Skin of body (tissue), 3 donors: ENCODE measurements at places on chromosomes 5 and 9. TPM values are rescaled to one million over a fixed set of nuclear protein-coding genes. Genes with fewer than 3 reads are reported as not detected.

DNA sequence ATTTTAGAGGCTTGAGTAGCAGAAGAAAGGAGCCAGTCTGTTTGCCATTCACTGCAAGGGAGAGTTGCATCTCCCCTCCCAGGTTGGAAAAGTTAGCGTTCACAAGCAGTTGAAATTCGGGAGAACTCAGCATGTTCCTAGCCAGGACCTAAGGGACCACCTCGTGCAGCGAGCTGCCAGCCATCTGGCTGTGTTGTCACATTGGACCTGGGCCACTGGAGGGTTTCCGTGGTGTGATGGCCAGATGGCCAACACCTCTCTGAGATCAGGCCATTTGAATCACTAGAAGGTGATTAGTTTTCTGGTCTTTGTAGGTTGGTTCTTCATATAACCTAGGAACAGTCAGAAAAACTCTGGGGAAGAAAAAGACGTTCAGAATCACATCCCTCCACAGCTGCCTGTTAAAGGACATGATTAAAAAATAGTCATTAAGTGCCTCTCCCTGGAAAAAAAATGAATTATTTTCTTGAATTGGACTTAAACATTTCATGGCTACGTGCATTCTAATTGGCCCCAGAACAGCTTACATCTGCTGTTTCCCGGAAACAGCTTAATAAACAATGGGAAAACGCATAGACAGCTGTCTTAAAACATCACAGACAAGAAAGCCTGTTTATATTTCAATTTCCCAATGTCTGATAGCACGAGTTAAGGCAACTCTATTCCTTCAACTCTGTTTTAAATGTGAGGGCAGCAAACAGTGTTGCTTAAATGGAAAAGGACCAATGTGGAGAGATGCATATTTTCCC lies 303.9 kb downstream of the TENT4A start:
- DNase-seq, result no peak

DNA sequence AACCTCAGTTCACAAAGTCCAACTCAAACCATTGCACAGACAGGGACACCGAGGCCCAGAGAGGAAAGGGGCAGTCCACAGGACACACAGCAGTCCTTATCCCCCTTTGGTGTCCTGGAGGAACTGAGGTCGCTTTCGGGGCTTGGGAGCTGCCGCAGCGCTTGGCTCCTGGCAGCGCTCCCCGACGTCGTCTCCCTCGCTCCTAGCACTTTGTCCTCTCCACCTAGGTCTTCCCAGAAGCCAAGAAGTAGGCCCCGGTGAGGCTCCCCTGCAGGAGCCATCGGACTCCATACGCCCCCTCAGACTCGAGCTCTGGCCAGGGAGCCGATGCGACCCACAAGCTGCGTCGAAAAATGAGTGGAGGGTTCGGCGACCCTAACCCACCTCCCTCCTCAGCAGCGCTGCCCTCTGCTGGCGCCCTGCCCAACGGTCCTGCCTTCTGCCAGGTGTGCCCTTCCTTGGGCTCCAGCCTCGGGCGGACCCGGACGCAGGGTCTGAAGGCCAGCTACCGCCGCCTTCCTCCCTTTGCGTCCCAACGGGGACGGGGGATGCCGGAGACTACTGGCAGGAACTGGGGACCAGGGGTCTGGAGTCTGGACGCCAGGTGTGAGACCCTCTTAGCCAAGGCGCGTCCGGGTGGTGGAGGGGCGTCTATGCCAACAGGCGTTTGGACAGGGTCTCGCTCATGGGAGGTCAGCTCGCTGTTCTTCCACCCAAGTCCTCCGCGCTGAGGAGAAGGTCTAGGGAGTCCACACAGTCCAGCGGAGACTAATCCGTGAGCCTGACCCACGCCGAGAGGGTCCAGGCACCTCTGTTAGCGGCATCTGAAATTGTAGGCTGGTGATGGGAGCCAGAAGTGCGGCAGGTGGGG lies 2.1 kb upstream of the PRDM12 start:
- no peak for DNase-seq

- no peak for DNase-seq
Observed at GRCh38 chr5:158434749-158435148, 575.8 kb upstream of the CLINT1 start.

The PPP1R26 gene
- total RNA-seq, result 6.8 TPM

The ACOT12 gene
- total RNA-seq, result 0.10 TPM

DNA sequence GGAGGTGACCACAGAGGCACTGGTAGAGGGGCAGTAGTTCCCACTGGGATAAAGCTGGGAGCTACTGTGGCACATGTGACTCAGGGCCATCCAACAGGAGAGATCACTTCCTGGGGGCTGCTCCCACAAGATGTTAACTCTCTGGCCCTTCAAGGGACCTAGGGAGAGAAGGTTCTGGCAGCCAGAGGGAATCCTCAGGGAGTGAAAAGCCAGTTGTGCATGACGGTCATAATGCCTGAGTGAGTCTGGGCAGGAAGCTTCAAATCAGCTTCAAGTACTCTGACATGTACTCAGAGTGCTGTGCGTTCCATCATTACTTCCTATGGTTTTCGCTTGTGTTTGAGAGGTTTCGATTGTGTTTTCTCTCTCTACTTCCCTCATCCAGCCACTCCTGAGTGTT lies 388.5 kb downstream of the GABRG2 start:
- no peak for DNase-seq

- no peak for DNase-seq
Observed at GRCh38 chr9:98495530-98495929, 213.2 kb downstream of the GABBR2 start.

GRCh38 chr9:68705531-68706362 lies 707 bp downstream of the PIP5K1B start:
- no peak for DNase-seq

DNA sequence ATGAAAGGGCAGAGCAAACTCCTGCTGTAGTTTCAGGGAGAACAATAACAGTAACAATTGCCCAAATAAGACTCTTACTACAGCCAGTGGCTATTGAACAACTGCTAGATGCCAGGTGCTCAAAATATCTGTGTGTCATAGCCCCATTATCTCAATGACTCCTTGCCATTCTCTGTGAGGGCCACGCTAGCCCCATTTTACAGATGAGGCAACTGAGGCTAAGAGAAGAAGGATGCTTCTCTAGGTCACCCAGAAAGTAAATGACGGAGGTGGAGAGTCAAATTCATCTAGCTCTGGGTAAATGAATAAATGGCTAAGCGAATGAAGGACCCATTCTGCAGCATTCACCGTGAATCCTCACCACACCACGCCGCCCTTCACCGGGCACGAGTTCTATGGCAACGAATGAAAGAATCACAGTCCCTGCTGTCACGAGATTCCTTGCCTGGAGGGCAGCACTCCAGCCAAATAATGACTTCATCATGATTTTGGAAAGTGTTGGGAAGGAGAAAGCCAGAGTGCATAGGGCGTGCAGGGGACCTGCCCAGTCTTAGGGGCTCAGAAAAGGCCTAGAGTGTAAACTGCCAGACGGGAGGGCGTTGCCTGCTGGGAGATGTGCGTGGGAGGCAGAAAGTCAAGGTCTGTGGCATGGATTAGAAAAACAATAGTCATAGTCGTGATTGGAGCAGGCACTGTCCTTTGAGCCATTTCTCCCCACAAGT lies 147.2 kb downstream of the C9orf50 start:
- DNase-seq, result peak; percentile 40

GRCh38 chr5:30994176-30994575 lies 199.3 kb upstream of the CDH6 start:
- no peak for DNase-seq

- DNase-seq, result peak; percentile 8
Observed at GRCh38 chr5:147427521-147428401, 82.1 kb downstream of the DPYSL3 start.

DNA sequence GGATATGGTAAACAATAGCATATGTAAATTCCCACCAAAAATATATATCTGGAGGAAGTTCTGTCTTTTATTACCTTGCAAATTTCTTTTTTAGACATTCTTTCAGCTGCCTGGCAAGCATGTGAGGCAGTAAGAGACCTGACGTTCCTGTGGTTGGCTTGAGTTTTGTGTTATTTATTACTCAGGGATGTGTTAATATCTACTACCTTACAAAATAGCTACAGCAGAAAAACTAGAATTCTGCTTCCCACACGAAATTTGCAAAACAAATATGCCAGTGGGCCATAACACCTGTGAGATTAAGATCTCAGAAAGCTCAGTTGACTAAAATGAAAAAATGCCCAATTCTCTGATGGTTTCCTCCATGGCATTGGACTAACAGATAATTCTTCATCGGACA lies 274.2 kb downstream of the TMEM167A start:
- DNase-seq, result no peak

The CATSPER3 gene
- not detected for total RNA-seq

- no peak for DNase-seq
Observed at GRCh38 chr5:145341842-145342241, 493.3 kb downstream of the PRELID2 start.

GRCh38 chr9:129317179-129318011 lies 139.3 kb upstream of the IER5L start:
- no peak for DNase-seq

The TNIP1 gene
- total RNA-seq, result 49.8 TPM

GRCh38 chr5:35926389-35927051 lies 11.9 kb downstream of the CAPSL start:
- DNase-seq, result peak; percentile 44

DNA sequence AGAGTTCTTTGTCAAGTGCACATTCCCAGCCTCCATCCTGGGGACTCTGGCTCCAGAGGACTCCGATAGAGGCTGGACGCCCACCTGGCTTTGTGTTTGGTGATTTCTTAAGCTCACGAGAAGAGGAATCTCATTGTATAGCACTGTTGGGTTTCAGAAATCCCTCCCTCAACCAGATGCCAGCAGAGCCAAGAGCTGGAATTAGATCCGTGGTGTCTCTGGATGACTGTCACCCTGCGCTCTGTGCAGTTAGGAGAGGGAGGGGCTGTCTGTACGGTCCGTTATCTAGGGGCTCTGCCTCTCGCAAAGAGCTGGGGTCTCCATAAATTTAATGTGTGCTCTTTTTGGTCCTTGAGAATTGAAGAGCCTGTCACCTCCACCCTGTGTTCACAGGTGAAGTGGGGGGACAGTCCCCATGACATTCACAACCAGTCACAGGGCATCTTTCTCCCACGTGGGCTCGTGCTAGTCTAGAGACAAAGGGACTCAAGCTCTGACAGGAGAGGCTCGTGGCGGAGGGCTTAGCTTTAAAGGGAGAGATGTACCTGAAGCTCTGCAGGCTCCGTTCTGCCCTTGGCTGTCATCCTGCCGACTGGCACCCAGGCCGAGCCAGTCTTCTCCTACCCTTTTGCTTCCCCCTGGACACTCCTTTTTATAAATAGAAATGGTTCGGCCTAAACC lies 41.4 kb downstream of the FAM78A start:
- DNase-seq, result no peak

DNA sequence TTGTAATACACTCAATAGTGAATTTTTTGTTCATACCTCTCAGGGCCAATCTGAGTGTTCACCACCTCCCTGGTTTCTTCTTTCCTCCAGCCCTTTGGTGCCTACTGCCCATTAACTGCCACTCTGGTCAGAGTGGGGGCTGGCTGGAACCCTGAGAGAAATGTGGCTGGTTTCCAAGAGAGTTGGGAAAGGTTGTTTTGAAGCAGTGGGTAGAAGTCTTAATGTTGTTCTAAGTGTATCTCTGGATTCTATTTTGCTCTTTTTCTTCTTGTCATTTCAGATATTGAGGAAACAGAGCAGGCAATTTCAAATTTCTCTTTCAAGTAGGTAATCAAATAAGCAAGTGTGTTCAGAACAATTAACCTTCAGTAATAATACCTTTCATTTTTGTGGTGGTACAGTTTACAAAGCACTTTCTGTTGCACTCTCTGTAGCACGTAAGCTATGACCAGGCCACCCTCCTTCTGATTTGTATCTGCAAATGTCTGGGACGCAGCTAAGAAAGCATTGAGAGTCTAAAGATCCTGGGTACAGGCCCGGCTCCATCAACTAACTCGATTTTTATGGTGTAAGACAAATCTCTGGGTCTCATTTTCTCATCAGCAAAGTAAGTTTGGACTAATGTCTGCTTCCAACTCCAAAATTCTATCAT lies 8.4 kb downstream of the SLC1A3 start:
- DNase-seq, result no peak

The GARIN3 gene
- not detected for total RNA-seq

The NIM1K gene
- total RNA-seq, result 0.10 TPM

DNA sequence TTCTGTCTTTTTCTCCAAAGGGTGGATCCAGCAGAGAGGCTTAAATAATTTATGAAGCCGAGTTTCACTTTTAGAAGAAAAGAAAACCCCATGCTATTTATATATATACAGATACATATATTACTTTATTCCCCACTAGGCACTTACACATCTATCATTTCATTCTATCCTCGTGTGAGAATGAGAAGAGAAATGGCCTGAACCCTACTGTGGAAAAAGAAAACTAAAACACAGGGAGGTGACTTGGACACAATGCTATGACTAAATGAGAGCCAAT lies 195.2 kb downstream of the NR3C1 start:
- DNase-seq, result no peak

The SPINK7 gene
- 0.59 TPM for total RNA-seq

The ADAMTS2 gene
- total RNA-seq, result 49.3 TPM
